ENCODE measurements at places on chromosomes 5 and 9.

DNA sequence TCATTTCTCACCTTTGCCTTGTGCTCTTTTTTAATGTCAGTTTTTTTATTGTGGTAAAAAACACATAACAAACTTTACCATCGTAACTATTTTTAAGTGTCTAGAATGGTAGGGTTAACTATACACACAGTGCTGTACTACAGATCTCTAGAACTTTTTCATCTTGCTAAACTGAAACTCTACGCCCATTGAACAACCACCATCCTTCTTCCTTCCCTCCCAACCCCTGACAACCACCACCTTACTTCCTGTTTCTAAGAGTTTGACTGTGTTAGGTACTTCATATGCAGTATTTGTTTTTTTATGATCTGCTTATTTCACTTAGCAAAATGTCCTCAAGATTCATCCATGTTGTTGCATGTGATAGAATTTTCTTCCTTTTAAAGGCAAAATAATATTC lies 54.9 kb downstream of the PSAT1 start:
- peak; percentile 50 for DNase-seq

DNA sequence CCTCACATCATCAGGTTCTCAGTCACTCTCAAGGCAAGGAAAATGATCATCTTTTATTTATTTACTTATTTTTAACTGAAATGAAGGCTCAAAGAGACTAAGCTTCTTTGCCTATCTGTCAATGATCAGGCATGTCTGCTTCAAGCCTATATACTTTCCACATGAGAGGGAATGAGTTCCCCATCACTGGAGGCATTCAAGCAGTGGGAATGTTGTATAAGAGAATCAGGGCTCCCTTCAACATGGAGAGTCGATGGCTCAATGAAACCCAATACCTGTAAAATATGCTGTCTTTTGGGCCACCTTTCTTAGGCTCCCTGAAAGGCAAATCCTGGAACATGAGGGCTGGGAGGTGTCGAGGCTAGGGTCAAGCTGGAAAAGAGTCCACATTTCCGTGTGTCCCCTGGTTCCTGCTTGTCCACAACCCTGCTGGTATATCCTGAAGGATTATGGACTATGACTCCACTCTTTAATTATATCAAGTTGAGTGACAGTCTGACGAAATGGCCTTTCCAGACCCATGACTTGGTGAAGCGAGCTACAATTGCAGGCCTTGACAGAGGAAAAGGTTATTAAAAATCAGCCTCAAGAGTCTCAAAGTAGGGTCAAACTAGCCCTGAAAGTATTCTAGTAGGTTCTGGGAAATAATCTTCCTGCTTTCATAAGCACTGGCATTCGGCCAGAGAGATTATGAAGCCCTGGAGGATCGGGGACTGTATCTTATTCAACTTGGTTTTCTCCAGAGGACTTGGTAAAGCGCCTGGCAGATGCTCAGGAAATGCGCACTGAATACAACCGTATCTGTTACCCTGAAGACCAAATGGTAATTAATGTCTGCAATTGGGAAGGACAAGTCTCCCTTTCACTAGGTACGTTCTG lies 145.9 kb upstream of the TBC1D2 start:
- no peak for DNase-seq

DNA sequence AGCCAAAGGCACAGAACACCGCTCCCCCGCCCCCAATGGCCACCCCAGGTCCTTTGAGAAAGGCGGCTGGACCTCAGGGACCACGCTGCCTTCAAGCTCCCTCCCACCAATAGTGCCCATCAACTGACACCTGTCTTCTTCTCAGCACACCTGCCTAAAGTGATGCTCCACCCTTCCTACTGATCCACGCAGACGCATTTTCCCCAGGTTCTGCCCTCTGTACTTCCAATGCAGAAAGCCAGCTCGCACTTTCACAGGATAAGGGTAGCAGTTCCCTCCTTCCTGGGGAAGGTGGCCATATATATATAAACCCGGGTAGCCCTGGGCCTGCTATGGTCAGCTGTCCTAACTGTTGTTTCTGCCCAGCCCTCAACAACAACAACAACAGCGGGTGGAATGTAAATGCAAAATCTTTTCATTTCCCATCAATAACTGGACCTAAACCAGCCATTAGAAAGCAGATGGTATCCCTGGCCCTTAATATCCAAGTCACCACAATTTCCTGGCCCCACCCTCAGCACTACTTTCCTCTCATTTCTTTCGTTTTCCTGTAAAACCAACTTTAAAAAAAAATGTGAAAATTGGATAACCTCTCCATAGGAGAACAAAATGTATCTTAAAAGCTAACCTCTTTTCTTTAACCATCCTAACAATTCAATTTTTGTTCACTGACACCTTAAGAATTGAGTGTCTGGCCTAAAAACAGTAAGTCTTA lies 1.7 kb downstream of the GOLM1 start:
- DNase-seq: no peak

DNA sequence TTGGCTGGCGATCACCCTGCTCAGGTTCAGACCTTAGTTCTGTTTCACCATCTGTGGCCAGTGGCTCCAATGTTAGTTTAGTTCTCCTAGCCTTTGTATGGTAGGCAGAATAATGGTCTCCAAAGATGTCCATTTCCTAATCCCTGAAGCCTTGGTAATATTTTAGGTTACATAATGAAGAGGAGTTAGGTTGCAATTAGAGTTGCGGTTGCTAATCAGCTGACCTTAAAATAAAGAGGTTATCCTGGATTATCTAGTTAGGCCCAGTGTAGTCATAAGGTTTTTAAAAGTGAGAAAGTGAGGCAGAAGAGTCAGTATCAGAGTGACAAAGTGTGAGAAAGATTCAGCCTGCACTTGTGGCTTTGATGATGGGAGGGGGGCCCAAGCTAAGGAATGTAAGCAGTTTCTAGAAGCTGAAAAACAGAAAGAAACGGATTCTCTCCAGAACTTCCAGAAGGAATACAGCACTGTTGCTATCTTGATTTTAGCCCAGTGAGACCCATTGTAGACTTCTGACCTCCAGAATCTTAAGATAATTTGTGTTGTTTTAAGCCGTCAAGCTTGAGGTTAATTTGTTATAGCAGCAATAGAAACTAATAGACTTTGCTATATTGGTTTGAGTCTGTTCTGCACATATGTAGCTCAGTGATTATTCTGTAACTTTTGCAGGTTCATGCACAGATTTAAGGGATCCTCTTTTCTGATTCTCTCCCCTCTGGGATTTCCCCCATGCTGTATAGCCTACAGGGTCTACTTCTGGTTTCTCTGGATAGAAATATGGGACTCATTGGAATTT lies 21.6 kb downstream of the LNPEP start:
- no peak for DNase-seq

DNA sequence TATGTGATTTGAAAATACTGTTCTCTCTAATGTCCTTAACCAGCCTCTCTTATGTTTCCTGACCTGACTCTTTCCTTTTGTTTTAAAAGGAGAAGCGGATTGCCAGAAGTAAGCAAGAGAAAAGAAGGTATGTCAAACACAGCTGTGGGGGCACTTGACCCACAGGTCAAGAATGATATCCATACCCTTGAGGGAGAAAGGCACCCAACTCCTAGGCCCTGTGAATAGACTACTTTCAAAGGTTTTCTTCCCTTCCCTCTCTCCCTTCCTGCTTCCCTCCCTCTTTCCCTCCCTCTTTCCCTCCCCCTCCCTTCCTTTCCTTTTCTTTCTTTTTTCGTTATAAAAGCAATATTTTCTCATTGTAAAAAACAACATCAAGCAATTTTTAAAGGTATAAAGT lies 306.8 kb downstream of the TRPM3 start:
- DNase-seq: no peak

- no peak for DNase-seq
Observed at GRCh38 chr5:32165-32564, 59.8 kb upstream of the PLEKHG4B start.

- no peak for DNase-seq
Observed at GRCh38 chr9:131018621-131019020, 9.6 kb downstream of the LAMC3 start.

DNA sequence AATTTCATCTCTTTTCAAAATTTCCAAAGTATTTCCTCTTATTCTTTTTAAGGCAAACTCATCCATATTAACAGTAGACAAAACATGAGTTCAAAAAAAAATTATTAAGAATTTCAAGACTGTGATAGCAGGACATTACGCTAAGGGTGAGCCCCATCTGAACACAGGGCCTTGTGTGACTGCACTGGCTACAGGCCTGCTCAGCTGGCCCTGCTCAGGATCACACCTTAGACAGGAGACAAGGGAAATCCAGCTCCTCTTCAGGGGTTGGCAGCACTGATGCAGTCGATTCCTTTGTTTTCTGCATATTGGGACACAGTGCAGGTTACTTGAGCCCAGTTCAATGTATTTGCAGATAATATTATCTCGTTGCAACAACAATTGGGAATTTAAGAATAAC lies 444.7 kb downstream of the PLK2 start:
- no peak for DNase-seq

DNA sequence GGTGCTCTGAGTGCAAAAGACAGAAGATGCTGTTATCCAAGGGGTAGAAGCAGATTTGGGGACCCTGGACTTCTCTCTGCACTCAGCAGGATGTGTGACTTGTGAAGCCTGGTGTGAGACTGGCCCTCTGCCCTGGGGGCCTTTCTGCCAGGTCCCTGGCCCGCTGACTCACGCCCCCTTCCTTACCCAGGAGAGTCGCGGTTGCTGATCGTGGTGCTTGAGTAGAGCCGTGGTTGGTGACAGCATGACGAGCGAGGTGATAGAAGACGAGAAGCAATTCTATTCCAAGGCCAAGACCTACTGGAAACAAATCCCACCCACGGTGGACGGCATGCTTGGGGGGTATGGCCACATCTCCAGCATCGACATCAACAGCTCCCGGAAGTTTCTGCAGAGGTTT lies 6.5 kb downstream of the NTMT1 start:
- DNase-seq: no peak

GRCh38 chr5:81572201-81572600 lies 178.3 kb upstream of the ACOT12 start:
- DNase-seq: no peak

DNA sequence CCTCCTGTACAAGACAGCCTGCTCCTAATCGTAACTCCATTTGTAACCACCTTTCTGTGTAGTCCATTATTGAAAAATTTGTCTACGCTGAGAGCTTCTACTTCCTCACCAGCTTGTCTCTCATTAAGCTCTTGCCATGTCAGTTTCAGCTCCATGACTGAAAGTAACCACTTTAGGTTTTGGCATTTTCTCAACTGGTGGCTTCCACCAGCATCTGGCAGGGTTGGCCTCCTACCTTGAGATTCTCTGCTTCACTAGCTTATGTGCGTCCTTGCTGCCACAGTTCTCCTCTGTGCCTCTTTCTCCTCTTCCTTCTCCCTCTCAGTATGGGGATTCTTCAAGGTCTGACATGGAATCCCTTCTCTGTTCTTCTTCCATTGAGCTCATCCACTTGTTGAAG lies 31.8 kb downstream of the F2RL2 start:
- DNase-seq: no peak

- DNase-seq: no peak
Observed at GRCh38 chr5:32365623-32366022, 52.9 kb upstream of the MTMR12 start.

GRCh38 chr5:135034963-135035677 lies 1.1 kb upstream of the PITX1 start:
- DNase-seq: no peak

DNA sequence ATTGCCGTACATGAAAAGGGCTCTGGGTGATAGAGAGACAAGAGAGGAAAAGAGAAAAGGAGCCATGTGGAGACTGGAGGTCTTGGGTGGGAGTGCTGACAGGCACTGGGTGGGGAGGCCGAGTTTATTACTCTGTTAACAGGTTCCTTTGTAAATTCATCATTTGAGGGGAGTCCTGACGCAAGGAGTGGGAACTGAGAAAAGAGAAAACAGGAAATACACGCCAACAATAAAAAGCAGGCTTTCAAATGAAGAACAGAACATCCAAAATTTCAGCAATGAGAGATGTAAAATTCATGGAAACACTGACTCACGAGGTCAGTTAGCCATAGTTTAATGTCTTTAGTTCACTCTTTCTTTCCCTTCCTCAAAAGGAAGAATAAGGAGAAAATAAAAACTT lies 342.8 kb downstream of the TMEM167A start:
- no peak for DNase-seq

GRCh38 chr5:74895906-74896305 lies 29.7 kb upstream of the FAM169A start:
- DNase-seq: no peak

- no peak for DNase-seq
Observed at GRCh38 chr5:87787625-87788256, 375.0 kb upstream of the CCNH start.

DNA sequence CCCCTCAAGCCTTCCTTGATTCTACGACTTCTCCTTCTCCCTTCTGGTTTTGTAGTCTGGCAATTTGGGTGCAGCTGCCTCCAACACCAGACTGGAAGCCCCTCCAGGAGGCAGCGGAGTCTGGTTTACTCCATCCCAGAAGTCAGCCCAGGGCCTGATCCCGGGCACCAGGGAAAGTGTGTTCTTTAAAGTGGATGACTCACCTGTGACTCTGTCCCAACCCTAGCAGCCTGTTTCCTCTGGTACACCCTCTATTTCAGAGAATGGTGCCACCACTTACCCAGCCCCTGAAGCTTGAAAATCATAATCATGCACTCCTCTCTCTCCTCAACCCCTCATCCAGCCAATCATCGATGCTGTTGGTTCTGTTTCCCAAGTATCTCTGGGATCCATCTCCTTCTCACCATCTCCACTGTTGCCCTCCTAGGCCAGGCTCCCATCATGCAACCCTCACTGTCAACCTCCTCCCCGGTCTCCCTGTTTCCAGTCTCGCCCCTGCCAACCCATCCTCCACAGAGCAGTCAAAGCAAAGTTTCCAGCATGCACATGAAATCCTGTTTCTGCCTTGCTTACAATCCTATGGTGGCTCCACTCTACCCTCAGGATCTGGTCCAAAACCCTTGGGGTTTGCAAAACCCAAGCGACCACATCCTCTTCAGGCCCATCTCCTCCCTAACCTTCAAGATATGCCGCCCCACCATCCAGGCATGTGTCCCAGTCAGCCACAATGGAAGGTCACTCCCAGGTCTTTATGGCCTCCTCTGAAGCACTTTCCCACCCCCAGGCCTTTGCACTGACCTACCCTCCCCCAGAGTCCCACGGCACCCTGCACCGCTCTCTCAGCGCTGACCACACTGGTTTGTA lies 10.5 kb downstream of the LHX6 start:
- DNase-seq: no peak

- no peak for DNase-seq
Observed at GRCh38 chr9:96430377-96430776, 12.2 kb upstream of the ZNF367 start.

DNA sequence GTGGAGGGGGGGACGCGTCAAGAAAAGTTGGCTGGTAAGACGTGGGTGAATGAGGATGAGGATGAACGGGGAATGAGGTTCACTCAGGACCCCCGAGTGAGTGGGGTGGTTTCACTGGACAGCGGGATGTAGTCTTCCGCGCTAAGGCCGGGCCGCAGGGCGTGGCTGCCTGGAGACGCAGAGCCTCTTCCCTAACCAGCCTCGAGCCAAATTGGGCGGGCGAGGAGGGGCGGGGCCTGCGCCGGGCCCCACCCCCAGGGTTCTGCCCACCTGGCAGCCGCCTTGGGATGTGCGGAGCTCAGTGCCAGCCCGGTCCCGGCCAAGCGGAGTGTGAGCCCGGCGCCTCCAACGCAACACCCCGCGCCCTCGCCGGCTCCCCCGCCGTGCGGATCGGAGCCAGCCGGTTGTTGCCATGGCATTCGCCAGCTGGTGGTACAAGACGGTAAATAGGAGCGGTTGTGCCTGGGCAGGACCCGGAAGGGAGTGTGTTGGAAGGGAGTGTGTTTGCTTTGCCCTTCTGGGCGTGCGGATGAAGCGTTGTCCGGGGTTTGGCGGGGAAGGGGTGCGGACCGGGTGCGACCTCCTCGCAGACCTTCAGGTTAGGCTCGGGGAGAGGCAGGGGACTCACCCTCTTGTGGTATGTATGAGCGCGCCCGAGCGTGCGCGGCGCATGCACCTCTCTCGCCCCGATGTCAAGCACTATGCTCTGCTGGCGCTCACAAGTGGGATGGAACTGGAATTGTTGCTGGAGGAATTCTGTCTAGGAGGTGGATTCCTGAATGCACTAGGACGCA lies 746 bp downstream of the CAST start:
- DNase-seq: peak; percentile 44
